ENCODE measurements at places on chromosomes 3 and 15.

DNA sequence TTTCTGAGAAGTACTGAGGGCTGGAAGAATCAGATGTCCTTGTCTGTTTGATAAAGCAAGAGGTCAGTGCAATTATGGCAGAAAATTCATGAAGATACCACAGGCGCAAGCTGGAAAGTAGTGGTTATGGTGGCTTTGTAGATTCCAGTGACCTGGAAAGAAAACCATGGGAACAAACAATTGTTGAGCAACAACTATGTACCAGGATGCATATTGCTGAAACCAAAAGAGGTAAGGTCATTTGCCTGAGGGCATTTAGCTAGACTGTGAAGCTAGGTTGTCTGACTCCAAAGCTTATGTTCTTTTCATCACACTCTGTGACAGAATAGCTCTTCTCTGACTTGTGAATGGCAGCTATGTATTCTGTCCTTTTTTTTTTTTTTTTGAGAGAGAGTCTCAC, 74.0 kb downstream of the B3GALNT1 start:
- peak; percentile 92 for DNase-seq

GRCh38 chr3:193779933-193780332, 186.9 kb downstream of the OPA1 start:
- DNase-seq = no peak

- peak; percentile 68 for DNase-seq
Observed at GRCh38 chr3:110062716-110063115, 725.4 kb upstream of the DPPA4 start.

DNA sequence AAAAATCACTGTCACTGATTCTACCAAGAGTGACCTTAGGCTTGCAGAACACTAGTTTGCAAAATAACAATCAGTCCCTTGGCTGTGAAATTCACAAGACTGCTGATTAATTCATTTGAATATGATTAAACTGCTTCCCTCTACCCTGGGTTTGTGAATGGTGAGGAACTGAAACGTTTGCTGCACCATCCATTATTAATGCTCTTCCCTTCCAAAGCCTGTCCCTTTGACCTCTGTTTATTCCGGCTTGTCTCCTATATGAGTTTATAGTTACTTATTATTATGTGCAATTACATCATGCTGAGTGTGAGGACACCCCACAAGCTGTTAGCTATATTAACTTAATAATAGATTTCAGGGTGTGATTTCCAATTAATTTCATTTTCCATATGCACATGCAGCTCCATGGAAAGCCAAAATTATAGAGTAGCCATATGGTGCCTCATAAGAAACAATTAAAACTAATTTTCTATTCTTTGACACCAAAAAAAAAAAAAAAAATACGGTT, 96.5 kb downstream of the SUCLG2 start:
- DNase-seq = no peak

- DNase-seq = no peak
Observed at GRCh38 chr15:31469786-31470525, 143.3 kb downstream of the KLF13 start.

- no peak for DNase-seq
Observed at GRCh38 chr3:60187343-60187742, 1063.9 kb downstream of the FHIT start.

GRCh38 chr3:178295292-178295912, 240.8 kb upstream of the KCNMB2 start:
- peak; percentile 89 for DNase-seq

- DNase-seq = no peak
Observed at GRCh38 chr15:36414670-36415069, 164.8 kb upstream of the CDIN1 start.

GRCh38 chr3:139893963-139894642, 40.9 kb upstream of the CLSTN2 start:
- DNase-seq = no peak

GRCh38 chr15:46894644-46895043, 822.7 kb upstream of the SEMA6D start:
- no peak for DNase-seq

DNA sequence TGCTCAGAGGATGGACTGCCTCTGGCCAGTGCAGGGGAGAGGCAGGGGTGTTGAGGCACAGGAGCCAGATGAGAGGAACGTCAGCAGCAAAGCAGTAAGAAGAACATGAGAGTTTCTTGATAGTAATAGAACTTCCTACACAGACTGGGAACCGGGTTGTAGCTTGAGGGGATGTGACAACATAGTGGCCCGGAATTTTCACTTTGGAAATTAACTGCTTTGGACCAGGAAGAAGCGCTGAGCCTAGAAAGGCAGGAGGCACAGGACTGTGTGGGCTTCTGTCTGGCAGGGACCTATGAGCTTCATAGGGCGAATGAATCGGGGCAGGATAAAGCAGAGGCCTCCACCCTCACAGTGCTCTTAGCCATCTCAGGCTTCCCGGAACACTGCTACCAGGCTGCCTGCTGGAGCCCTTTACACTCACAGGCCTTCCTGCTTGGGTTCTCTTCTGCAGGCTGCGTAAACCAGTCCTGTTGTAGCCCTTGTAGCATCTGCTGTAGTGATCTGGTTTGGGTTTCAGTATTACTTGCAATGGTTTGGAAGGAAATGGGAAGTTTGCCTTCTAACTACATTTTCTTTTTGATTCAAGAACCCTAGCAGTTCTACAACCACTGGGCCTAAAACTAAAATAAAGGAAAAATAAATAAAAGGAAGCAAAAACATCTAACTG, 3.3 kb upstream of the ADPGK start:
- DNase-seq = no peak

DNA sequence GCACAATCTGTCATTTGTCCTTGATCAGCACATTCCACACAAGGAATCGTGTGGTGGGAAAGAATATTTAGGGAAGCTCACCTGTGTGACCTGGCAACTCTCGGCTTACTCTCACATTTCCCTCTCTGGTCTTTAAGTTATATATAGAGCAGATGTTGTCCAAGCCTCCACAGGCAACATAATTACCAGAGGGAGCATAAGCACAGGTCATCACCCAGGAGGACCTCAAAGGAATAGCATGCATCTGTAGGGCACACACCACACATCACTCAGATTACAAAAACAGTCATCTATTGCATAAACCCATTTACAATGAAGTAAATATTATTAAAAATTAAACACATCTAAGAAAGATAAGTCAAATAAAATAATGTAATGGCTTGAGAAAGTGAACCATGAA, 36.5 kb downstream of the GNB4 start:
- no peak for DNase-seq

DNA sequence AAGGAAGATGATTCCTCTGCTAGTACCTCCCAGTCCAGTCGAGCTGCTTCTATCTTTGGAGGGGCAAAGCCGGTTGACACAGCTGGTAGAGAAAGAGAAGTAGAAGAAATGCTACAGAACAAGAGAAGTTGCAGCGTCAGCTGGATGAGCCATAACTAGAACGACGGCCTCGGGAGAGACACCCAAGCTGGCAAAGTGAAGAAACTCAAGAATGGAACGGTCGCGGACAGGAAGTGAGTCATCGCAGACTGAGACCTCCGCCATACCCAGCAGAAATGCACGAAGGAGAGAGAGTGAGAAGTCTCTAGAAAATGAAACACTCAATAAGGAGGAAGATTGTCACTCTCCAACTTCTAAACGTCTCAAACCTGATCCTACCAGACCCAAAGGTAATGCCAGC, 19.0 kb upstream of the PARP14 start:
- DNase-seq = no peak

DNA sequence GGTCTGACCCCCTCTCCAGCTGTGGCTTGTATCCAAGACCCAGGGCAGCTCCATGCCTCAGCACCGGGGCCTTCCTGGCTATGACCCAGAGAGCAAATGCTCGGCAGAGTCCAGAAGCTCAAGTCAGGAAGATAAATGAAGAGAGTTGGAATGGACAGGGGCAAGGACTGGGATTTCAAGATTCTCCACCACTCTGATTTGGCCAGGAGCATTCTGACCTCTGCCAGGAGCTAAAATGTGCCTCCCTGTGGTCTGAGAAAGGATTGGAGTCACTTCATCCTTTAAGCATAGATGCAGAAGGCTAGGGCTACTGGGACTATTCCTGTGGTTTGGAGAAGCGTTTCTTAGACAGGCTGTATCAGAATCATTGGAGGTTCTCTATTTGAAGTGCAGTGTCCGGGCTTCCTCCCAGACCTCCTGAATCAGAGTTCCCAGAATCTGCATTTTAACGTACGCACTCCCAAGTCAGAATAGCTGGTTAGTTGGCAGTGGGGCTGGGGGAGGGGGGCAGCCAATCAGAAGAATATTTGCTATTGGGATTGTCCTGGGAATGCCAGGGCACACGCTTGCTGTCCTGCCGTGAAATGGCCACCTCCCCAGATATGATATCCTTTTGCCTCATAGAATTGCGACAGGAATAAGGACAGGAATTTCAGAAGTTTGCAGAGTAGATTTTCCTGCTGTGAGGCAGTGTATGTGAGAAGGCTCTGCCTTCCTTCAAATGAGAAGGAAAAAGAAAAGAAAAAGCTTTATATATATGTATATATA, 57.4 kb downstream of the HRH1 start:
- peak; percentile 23 for DNase-seq

GRCh38 chr15:64379216-64379960, 1.9 kb downstream of the PCLAF start:
- DNase-seq = peak; percentile 12

GRCh38 chr15:71098920-71099319, 16.4 kb upstream of the THSD4 start:
- no peak for DNase-seq

DNA sequence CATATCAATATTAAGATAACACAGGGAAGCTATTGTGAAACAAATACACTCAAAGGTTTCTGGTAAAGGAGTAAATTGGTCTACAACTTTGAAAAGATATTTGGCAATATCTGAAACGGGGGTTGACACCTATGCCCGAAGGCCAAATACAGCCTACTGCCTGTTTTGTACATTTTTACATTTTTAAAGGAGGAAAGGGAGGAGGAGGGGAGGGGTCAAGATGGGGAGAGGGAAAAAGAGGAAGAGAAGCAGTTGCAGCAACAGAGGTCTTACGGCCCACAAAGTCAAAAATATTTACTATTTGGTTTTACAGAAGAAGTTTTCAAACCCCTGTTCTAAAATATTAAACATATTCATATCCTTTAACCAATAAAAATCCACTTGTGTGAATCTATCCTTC, 94.2 kb downstream of the FMN1 start:
- DNase-seq = no peak

GRCh38 chr3:38314764-38315487, 31.7 kb upstream of the XYLB start:
- no peak for DNase-seq

GRCh38 chr3:127889461-127889863, 25.6 kb upstream of the KBTBD12 start:
- peak; percentile 52 for DNase-seq

GRCh38 chr3:23709987-23710386, 95.8 kb upstream of the UBE2E1 start:
- DNase-seq = no peak

GRCh38 chr3:15703346-15703745, 94.4 kb downstream of the ANKRD28 start:
- DNase-seq = no peak

DNA sequence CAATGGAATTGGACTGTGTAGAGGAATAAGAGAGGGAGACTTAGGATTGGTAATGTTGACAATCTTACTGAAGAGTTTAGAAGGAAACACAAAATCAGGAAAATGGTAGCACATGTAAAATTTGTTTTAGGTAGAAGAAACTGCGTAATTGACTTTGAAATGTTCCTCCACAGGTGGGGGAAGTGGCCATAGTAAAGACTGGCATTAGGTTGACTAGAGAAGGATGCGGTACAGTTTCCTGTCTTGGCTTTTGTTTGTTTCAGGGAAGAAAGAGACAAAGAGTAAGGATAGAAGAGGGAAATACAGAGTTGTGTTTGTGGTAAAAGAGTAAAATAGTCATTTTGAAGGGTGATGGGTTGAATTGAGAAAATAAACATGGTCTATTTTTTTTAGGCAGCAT, 253.6 kb upstream of the ZNF717 start:
- DNase-seq = no peak

DNA sequence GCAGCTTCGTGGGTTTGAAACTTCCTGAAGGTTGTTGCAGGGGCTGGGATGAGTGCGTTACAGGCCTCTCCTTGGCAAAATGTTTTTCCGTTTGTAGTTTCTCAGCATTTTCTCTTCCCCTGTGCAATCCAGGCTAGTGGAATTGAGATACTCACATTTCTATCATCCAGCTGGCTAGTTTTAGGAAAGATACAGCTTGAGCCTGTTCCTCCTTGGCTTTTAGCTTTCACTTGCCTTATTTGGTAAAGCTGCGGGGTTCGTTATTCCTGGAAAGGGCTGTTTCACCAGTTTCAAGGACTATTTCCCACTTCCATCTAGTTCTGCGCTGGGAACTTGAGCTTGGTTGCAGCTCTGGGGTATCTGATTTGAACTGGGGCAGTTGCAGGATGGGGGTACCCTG, 90.3 kb downstream of the ITPR1 start:
- no peak for DNase-seq

- DNase-seq = no peak
Observed at GRCh38 chr15:71338827-71339542, 223.7 kb downstream of the THSD4 start.

GRCh38 chr3:185929192-185930151, 8.3 kb downstream of the TRA2B start:
- DNase-seq = no peak

GRCh38 chr15:25611603-25612002, 172.8 kb upstream of the UBE3A start:
- no peak for DNase-seq

Measured in adipocyte (in vitro differentiated cells).